Fibroblast of skin of back (primary cell): ENCODE measurements at places on chromosomes 12 and 14.

GRCh38 chr12:6541371-6542165, 7.3 kb downstream of the GAPDH start:
- no peak for DNase-seq

DNA sequence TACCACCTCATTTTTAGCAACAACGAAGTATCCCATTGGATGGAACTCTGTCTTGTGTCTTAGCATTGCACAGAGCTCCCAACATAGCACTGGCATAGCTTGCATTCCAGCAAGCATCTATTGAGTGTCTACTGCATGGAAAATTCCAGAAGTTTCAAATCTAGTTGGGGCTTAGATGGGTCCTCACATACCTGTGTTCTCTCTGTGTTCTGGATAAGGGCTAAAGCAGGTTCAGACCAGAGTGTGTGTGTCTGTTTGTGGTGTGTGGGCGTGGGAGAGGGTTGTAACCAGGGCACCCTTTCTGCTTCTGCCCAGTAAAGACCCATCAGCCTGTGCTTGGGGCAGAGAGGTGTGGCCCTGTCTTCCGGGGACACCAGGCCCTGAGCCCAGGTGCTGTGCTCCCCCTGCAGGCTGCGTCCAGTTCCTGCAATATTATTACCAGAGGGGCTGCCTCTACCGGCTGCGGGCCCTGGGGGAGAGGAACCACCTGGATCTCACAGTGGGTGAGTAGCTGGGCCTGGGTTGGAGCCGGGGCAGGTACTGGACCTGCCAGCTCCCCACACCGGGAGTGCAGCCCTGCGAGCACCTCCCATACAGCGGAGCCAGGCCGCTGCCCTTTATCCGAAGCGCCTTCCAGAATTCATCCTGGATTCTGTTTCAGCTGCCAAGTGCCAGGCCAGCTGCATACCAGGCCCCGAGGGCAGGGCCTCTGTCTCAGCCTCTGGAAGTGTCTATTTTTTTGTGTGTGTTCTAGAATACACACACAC, 20.3 kb downstream of the RHOF start:
- peak; percentile 59 for DNase-seq

DNA sequence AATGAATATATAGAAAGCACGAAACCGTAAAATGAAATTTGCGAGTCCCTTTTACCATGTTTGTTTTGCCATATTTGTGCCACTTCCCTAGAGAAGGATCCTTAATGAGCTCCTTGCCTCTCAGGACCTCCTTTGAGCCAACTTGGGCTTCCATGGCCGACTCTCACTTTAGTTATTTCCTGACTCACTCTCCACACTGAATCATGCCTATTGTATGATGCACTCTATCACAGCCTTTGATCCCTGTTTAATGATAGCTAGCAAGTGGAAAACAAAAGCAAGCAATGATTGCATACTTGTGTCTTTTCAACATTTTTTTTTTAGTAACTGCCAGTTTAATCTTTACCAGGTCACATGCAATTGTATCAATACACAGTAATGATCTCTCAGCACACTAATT, 153.2 kb downstream of the CCER1 start:
- DNase-seq: peak; percentile 51

GRCh38 chr14:86462193-86462753, 932.3 kb downstream of the FLRT2 start:
- peak; percentile 36 for DNase-seq

DNA sequence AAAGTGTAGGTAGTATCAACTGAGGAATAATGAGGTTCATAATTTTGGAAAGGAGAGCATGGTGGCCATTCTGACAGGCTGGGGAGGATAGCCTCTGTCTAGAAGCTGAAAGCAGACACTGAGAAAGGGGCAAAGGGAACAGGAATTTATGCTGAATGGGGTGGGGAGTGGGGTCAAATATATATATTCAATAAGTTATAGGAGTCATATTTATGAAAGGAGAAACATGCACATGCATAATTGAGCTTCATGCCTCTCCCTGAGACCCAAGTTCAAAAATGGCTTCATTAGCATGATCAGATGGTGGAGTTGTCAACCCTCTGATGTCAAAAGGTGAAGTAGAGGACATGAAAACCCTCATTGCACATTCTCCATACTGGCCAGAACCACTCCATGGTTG, 33.9 kb upstream of the ARID2 start:
- no peak for DNase-seq

GRCh38 chr12:3820122-3820521, 53.1 kb downstream of the PARP11 start:
- peak; percentile 56 for DNase-seq

DNA sequence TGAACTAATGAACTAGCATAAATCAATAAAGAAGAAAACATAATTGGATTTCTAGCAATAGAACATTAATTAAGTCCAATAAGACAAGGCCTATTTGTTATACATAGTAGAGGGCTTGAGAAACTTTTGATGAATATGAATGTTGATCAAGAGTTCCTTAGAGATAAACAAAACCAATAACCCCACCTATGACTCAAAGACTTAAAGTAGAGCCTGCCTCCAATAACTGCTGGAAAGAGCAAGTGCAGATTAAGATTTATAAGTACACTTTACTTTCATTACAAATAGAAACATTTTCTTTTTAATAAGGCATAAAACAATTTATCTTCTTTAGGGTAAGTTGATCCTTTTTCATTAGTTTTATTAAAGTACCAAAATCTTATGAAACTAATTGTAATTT, 185.7 kb downstream of the SRGAP1 start:
- no peak for DNase-seq
